ENCODE measurements at places on chromosomes 1 and 21. TPM values are rescaled to one million over a fixed set of nuclear protein-coding genes. Genes with fewer than 3 reads are reported as not detected.
A peak's percentile ranks its signal among the peaks of the same experiment; 100 is the strongest.

The FNDC5 gene
- 17.0 TPM for total RNA-seq

The MAEL gene
- 2.3 TPM for total RNA-seq

The SPATA45 gene
- not detected for total RNA-seq

DNA sequence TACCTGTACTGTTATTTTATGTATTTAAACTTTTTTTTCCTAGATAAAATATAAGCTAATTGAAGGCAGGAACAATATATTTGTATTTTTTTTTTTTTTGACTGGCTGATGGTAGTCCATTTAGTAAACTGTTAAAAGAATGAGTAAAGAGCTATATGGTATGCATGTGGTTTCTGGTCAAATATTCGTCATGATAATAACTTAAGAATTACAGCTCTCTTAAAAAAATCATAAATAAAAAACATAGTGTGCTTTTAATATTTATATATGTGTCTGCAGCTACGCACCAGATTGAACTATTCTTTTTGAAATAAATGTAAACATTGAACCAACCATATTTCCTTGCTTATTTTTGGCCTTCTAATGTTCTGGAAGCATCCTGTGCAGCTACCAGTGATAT lies 272.3 kb upstream of the C1orf105 start:
- no peak for DNase-seq
- no peak overlapping the region for H3K4me3 ChIP-seq
- peaks cover 14% of the 10 kb centered on the region for H3K4me1 ChIP-seq
- H3K27me3 ChIP-seq = no peaks in the 10 kb centered on the region

DNA sequence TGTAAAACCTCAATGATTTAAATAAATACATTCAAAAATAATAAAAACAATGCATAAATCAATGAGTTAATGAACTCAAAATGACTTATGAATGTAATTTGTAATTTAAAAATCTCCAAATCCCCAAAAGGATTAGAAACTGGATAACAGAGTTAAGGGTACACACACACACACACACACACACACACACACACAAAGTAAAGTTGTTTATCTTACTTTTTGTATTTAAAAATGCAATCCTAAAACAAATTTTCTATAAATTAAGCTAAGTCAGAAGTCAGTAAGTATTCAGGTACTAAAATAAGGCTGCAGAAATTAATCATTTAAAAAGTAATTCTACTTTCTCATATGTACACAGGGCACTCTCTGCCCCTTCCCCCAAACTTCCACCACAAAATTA lies 1.8 kb downstream of the LRIF1 start:
- no peak overlapping the region for H3K4me3 ChIP-seq
- no peaks in the 10 kb centered on the region for H3K4me1 ChIP-seq
- H3K27me3 ChIP-seq = no peaks in the 10 kb centered on the region

GRCh38 chr1:234862944-234863515 lies 253.1 kb upstream of the IRF2BP2 start:
- H3K4me3 ChIP-seq = no peak overlapping the region
- peak overlapping the region; percentile 71 for H3K27ac ChIP-seq
- no peaks in the 10 kb centered on the region for H3K36me3 ChIP-seq
- DNase-seq = no peak
- H3K27me3 ChIP-seq = no peaks in the 10 kb centered on the region

GRCh38 chr1:165807613-165808012 lies 19.8 kb upstream of the UCK2 start:
- no peaks in the 10 kb centered on the region for H3K4me1 ChIP-seq
- H3K27me3 ChIP-seq = peaks cover 4% of the 10 kb centered on the region
- no peaks in the 10 kb centered on the region for H3K36me3 ChIP-seq
- no peak overlapping the region for H3K27ac ChIP-seq
- no peak overlapping the region for H3K4me3 ChIP-seq

GRCh38 chr1:165827268-165828102 lies at the start of gene UCK2:
UCK2 (plus strand) TSS chr1:165827614; CDS start chr1:165827834, 220 bp downstream.
- H3K4me1 ChIP-seq = peaks cover 21% of the 10 kb centered on the region
- no peaks in the 10 kb centered on the region for H3K36me3 ChIP-seq
- H3K4me3 ChIP-seq = peak within 1 kb of the TSS; percentile 93
- peak within 1 kb of the TSS; percentile 88 for H3K27ac ChIP-seq
- DNase-seq = peak; percentile 93

DNA sequence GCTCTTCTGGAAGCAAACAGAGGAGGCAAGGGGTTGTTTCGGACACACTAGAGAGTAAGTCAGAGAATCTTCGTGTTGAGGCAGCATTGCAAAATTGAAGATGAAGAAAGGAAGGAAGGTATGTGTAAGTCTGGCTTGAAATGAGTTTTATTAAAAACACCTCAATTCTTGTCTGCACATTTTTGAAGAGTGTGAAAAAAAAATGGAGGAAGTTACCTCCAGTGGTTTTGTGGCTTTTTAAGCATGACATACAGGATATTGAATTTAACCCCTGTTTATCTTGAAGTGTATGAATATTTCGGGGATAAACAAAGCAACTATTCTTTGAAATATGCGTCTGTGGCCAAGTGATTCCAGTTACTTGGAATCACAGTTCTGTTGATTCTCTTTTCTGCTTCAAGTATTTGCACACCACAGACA lies 203.2 kb upstream of the SGIP1 start:
- H3K27ac ChIP-seq = peak overlapping the region; percentile 86
- no peaks in the 10 kb centered on the region for H3K36me3 ChIP-seq
- no peak for DNase-seq
- no peaks in the 10 kb centered on the region for H3K27me3 ChIP-seq
- H3K4me3 ChIP-seq = no peak overlapping the region
- peaks cover 10% of the 10 kb centered on the region for H3K4me1 ChIP-seq

GRCh38 chr1:1627261-1627828 lies 4.6 kb upstream of the MMP23B start:
- H3K4me3 ChIP-seq = no peak overlapping the region
- H3K27ac ChIP-seq = no peak overlapping the region
- no peak for DNase-seq
- peaks cover 65% of the 10 kb centered on the region for H3K36me3 ChIP-seq
- peaks cover 14% of the 10 kb centered on the region for H3K4me1 ChIP-seq
